NCI-H2171 treated with DMSO at 0.1 percent for 48 hours (cell line): ENCODE measurements at places on chromosomes 3 and 15.

DNA sequence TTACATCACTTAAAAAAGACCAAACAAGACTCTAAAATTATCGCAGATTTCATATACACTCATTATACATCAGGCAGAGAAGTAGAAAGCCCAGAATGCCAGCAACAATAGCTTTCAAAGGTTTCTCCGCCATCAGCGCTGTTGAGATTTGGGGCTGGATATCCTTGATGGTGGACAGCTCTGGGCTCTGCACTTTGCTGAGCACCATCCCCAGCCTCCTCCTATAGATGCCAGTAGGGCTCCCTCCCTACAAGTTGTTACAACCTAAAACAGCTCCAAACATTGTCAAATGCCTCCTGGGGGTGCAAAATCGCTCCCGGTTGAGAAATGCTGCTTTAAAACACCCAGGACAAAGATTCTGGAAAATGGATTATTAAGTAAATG is 73.5 kb downstream of the ATP10A start:
- no peak for DNase-seq

DNA sequence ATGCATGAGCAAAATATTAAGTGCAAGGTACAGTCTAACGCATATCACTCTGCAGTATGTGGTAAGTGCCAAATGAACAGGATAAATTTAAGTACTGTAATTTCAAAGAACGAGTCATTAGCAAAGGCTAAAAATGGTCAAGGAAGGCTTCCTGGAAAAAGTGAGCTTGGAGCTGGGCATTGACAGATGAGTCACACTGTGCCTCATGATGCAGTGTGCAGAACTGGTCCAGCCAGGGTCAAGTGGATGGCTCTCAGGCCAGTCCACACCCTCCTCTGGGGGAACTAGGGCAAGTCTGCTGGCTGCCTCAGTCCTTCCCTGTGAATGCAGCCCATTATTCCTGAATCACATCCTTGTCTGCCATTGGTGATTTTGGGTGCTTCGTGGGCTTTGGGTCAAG is 76.3 kb downstream of the CACNA1D start:
- no peak for DNase-seq

DNA sequence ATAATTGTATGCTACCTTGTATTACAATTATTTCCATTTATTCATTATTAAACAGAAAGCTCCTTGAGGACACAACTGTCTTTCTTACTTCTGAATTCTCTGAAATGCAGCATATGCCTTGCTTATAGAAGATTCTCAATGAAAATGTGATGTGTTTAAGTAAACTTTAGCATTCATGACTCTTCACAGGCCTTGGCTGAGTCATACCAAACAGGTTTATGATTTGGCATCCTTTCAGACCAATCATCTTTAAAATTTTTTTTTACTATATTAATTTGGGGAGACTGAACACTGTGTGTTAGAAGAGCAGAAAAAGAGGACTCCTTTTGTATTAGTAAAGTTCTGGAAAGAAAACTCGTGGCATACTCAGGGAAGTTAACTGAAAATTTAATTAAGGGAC is 6.4 kb upstream of the GALK2 start:
- DNase-seq = no peak

- DNase-seq = no peak
These were observed 22.3 kb downstream of the PRR20G start for GRCh38 chr3:127265581-127265981.

GRCh38 chr3:10205451-10206165 is 40.9 kb downstream of the IRAK2 start:
- DNase-seq = no peak

- no peak for DNase-seq
These were observed 79.2 kb downstream of the SRGAP3 start for GRCh38 chr3:9169956-9170850.

GRCh38 chr15:67501836-67502461 is 19.0 kb upstream of the C15orf61 start:
- DNase-seq = no peak

GRCh38 chr15:39338251-39338650 is 242.6 kb upstream of the THBS1 start:
- DNase-seq = no peak

GRCh38 chr3:147269907-147270306 is 136.4 kb downstream of the ZIC4 start:
- DNase-seq = no peak

GRCh38 chr3:56782906-56783305 is 18.8 kb downstream of the ARHGEF3 start:
- DNase-seq = no peak
